NCI-H2081 treated with DMSO at 0.1 percent for 48 hours (cell line): ENCODE measurements at places on chromosomes 6 and 20.

GRCh38 chr20:63898882-63899558 lies 4.1 kb downstream of the DNAJC5 start:
- no peak for DNase-seq

- DNase-seq: no peak
Measured at GRCh38 chr6:157283330-157283898, 39.9 kb downstream of the TMEM242 start.

- no peak for DNase-seq
Measured at GRCh38 chr6:133632206-133632605, 256.7 kb upstream of the TCF21 start.

- peak; percentile 85 for DNase-seq
Measured at GRCh38 chr6:154471609-154472362, 38.7 kb downstream of the CNKSR3 start.

DNA sequence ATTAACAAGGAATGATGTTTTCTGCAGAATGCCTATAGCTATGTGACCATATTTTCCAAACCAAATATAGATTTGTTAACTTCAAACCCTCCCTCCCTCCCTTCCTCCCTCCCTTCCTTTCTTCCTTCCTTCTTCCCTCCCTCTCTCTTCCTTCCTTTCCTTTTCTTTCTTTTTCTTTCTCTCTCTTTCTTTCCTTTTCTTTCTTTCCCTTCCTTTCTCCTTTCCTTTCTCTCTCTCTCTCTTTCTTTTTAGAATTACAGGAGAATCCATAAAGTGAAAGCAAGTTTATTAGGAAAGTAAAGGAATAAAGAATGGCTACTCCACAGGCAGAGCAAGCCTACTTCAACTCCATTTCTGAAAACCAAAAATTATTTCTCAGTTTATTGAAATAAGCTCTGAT lies 153.0 kb downstream of the AHI1 start:
- DNase-seq: no peak

DNA sequence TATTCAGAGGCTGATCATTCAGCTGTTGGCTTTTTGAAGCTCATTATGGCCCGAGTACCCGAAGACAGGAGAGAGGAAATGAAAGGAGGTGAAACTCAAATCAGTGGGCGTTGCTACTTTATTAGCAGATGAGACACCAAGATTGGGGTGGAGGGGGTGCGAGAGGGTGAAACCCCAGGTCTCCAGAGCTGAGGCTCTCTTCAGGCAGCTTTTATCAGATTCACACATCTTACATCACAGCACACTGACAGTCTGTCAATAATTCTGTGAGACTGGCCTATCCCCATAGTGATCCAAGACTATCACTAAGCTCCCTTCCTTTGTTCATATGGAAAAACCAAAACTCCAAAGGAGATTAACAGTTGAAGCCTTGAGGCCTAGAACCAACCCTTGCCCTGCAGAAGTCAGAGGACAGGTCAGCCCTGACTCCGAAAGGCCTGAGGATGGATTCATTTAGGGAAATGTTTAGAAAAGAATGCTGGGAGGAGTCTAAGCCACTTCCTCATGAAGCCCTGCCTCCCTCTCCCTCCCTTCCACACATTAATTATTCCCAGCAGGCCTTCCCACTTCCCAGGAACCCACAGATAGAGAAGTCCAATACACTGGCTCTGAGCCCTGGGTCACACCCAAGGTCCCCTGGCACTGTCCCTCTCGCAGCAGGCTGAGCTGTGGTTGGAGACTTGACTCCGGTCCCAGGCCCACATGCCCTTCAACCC lies 23.2 kb downstream of the TRERF1 start:
- DNase-seq: no peak

GRCh38 chr6:37538107-37538506 lies 38.4 kb upstream of the CCDC167 start:
- DNase-seq: no peak

DNA sequence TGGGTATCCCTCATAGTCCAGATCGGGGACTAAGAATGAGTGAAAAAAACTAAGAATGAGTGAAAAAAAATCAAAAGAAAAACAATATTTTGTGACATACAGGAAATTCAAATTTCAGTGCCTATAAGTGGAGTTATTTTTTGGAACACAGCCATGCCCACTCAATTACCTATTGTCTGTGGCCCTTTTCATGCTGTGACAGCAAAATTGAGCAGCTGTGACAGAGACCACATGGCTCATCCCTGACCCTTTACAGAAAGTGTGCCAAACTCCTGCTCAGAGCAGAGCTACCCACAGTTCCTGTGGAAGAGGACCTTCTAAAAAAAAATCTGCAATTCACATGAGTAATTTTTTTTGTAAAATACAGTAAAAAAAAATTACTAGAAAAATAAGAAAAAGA lies 1.4 kb downstream of the NCR2 start:
- DNase-seq: no peak

GRCh38 chr6:3997177-3997770 lies 81.7 kb downstream of the FAM217A start:
- no peak for DNase-seq

- no peak for DNase-seq
Measured at GRCh38 chr6:28956331-28956730, 32.5 kb upstream of the TRIM27 start.

DNA sequence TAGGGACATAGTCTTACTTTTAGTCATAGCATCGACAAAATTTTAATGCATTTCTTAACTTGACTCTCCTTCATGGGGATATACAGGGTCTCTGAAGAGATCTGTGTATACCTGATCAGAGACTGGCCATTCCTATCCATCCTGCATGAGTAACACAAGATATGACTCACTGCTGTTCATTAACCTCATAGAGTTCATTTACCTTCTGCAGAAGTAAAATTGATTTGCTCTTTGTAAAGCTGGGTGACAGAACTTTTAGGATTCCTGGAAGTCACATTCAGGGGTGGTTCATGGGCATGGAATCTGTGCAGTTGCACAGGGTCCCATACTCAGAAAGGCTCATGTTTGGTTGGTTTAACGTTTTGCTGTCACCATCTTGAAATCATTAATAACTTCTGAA lies 53.2 kb downstream of the PDE7B start:
- no peak for DNase-seq

- DNase-seq: no peak
Measured at GRCh38 chr20:3716195-3716834, 3.9 kb upstream of the SIGLEC1 start.

- no peak for DNase-seq
Measured at GRCh38 chr20:58452667-58453255, 62.4 kb downstream of the APCDD1L start.

GRCh38 chr20:14918976-14919375 lies 581.6 kb upstream of the FLRT3 start:
- DNase-seq: no peak

DNA sequence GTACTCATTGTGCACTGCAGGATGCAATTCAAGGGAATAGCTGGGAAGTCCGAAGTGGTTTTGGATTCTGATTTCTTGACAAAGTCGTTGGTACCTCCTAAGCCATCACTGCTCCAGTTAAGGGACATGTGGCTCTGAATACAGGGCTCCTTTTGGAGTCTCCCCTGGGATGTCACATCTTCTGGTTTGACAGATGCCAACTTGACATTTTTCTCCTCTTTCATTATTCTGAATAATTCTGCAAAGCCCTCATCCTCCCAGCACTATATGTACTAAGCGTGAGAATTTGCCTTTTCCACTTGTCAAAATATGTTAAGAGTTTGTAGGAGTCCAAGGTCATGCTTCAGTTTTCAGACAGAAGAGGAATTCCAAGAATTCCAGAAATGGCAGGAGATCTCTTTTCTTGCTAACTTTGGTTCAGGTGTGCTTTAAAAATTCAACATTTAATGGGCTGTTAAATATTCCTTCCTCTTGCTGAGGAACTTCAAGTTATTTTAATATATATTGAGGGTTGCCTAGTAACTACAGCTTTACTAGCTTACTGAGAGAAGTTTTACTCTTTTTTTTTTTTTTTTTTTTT lies 38.7 kb downstream of the DOK5 start:
- DNase-seq: no peak

- DNase-seq: no peak
Measured at GRCh38 chr6:34468378-34468892, 2.6 kb downstream of the PACSIN1 start.

DNA sequence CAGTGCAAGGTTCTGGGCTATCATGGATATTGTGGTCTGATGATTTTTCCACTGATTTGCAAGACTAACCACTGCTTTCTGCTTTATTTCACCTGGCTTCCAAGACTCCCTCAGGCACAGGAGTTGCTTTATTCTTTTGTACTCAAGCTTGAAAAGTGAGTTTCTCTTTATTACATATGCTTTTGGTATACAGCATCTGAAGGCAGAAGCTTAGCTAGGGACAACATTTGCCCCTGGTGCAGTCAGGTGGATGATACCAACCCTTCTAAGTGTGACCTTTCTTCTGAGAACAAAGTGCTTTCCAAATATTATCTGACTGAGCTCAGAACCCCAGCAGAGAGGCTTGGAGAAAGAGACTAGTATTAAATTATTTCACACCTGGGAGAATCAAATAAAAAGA lies 94.0 kb upstream of the PHACTR1 start:
- no peak for DNase-seq

GRCh38 chr6:44126320-44127149 lies 717 bp downstream of the MRPL14 start:
- DNase-seq: no peak

DNA sequence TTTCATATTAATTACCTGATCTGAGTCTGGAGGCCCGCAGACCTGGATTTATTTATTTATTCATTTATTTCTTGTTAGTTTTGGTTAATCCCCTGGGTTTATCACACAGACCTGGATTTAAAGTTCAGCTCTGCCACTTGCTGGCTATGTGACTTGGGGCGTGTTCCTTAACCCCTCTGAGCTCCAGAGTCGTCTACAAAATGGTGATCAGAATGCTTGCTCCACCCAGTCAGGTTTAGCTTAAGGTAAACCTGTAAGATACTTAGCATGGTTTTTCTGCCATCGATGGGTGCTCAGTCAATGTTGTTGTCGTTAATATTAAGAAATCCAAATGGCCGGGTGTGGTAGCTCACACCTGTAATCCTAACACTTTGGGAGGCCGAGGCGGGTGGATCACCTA lies 23.4 kb downstream of the SHLD1 start:
- no peak for DNase-seq

GRCh38 chr6:5718231-5718947 lies 288.3 kb downstream of the NRN1 start:
- DNase-seq: no peak

DNA sequence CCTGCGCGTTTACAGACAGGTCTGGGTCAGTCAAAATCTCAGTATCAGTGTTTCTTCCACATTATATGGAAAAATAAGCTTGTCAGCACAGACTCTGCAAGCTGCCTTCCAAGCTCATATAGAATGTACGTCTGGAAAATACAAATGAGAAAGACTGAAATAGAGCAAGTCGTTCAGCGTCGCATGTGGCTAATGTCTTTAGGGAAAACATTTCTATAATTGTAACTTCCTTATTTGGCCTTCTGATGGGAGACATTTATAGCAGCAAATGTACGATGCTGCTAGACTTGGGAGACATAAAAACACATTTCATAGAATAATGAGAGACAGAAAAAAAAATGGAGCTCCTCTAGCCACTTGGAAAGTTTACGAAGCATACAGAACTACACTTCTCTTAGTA lies 122.2 kb downstream of the KIF16B start:
- no peak for DNase-seq

DNA sequence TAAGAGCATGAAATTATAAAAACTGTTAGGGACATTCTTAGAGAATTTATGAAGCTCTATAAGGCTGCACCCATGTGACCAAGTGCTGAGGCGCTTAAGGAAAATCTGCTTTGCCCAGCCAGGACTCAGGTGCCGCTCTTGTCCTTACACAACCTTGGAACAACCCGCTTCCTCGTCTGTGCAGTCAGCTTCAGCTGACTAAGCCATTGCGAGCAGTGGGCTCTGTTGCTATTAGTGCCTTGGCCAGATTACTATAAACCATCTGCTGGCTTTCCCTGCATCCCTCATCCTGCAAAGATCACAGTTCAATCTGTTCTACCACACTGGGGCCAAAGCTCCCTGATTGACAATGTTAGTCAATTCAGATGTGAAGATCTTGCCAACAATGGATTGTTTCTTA lies 89.1 kb upstream of the E2F3 start:
- no peak for DNase-seq

DNA sequence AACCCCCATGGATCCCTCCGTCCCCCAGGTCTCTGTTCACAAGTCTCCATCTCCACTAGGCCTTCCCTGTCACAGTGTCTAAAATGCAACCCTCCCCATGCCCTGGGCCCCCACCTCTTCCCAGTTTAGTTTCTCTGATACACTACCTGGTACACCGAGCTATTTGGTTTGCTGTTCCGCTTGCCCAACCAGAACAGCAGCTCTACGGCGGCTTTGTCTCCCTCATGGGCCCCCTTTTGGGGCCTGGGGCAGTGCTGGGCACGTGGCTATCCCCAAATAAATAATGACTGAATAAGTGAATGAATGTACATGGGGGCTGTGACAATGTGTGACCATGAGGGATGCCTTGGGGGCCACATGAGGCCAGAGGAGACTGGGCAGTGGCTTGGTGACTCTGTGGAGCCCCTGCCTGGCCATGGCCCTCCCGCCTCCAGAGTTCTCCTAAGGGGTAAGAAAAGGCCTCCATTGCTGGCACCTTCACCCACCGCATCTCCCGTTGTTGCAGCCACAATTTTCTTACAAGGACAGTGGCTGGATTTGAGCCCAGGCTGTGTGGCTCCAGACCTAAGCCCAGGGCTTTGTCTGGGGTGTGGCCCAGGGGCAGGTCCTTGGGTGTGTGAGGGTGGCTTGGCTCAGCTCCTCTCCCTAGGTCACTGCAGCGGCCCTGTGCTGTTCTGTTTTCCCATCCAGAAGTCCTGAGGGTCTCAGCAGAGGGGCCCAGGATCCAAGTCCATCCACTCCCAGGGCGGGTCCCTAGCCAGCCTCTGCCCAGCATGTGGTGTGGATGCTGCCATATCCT lies 408.5 kb upstream of the SULF2 start:
- no peak for DNase-seq

- DNase-seq: no peak
Measured at GRCh38 chr6:105304825-105305224, 98.1 kb downstream of the PREP start.

- no peak for DNase-seq
Measured at GRCh38 chr6:168035661-168036545, 38.4 kb downstream of the KIF25 start.

GRCh38 chr6:45072673-45073072 lies 255.5 kb upstream of the RUNX2 start:
- no peak for DNase-seq

DNA sequence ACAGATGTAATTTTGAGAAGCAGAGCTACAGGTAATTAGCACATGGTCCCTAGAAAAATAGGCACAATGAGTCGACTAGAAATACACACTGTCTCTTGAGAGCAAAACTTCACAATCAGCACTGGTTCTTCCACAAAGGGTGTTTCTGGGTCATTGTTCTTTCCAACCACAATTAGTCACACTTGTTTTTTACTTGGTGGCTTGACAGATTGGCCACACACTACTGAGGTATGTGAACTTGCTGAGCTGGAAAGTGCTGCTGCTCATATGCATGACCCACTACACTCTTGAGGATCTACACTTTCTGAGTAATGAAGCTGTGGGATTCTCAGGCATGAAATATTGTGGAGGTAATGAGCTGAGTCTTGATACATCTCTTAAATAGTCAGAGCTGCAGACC lies 347.7 kb downstream of the BCKDHB start:
- no peak for DNase-seq
